ENCODE measurements at places on chromosomes 5 and 9. TPM values are rescaled to one million over a fixed set of nuclear protein-coding genes. Genes with fewer than 3 reads are reported as not detected.

GRCh38 chr5:5044247-5044840 is 95.8 kb upstream of the ADAMTS16 start:
- no peak for DNase-seq

DNA sequence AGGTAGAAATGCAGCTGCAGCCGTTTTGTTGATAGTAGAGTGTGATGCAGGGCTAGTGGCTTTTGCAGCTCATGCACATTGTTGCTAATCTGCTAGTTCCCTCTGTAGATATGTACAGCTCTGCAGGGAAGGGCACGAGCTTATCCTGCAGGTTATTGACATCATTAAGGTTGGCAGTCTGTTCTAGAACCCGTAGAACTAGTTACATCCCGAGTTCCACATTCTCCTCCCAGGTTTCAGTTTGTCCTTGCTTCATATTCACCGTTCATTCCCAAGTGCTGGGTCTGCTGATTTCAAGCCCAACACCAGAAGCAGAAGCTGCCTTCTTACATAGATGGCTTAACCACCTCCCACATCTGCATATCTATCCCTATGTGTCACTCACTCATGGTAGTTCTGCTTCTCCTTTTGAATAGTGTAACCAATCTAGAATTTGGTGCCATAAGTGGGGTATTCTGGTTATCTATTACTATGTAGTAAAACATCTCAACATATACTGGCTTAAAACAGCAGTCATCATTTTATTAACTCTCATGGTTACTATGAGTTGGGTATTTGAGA is 38.1 kb downstream of the CRHBP start:
- DNase-seq = no peak

NOL6 gene
- 17.4 TPM for total RNA-seq

DNA sequence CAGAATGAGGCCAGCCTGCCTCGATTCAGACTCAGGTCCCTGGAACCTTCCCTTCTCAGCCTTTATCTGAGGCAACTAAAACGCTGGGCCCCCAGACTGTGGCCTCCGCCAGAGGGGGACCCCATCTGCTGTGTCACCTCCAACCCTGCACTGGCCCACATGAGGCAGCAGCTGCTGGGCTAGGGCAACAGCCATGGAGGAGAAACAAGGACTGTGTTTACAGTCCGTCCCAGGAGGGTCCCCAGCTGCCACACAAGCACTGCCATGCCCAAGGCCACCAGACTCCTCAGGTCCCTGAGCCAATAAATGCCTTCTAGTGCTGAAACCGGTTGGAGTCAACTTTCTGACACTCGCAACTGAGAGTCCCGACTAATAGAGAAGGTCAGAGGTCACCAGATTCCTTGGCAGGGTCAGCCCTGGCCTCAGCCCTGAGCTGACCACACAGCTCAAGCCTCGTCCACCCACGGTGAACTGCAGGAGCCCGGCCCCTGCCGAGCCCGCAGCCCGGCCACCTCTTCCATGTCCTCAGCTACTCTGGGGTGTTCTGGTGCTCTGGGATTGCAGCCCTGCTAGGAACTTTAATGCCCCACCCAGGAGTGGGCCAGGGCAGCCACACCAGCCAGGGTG is 77.0 kb downstream of the ZNF354C start:
- no peak for DNase-seq

ERBIN gene
- 171 TPM for total RNA-seq

GAPT gene
- 0.67 TPM for total RNA-seq

DNA sequence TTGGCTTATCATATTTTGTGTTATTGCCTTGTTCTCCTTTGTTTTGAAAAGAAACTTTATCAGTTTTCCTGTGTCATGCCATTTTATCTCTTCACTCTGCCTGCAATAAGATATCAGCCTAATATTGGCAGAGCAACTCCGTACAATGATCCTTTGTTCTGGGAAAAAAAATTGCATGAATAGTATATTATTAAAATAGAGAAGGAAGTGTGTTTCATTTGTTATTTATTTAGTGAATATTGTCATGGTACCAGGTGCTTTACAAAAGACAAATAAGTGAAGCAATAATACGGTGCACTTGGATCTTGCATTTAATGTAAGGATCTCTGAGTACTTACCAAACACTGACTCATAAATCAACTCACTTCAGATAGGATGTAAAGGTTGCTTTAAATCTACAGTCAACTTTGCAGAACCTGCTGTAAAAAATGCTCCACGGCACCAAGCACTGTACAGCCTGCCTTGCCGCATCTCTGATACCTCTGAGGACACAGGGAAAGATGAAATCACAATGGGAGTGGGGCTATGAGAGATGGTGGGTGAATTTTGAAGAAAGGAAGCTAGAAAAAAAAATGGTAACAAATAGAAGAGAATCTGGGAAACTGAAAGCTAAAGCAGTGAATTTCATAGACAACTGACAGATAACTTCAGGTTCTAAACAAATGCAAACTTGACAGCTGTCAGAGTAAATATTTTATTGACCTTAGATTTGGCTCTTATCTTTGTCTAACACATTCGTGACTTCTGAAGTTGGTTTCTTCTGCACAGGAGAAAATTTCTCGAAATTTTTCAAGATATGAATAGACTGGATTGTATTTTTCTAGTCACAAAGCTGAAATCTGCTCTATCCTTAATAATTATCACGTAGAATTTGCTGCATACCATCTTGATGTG is 232.1 kb downstream of the ENC1 start:
- no peak for DNase-seq

QRFP gene
- not detected for total RNA-seq

DNA sequence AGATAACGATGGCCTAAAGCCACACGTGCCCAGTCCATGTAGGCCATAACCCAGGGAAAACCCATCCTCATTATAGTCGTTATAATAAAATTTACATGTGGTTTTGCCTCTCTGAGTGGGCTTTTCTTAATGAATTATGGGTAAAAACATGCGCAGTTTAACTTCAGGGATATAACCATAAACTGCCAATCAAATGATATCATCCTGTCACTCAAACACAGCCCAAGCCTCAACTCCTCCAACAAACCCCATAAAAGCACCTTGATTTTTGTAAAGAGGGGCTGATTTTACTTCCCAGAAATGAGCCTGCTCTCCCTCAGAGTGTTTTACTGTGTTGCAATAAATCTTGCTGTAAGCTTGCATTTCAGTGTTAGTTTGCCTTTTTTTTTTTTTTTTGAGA is 15.8 kb upstream of the SETX start:
- no peak for DNase-seq

GCNT4 gene
- 3.3 TPM for total RNA-seq

PRPF4 gene
- total RNA-seq = 11.4 TPM

- DNase-seq = no peak
Observed at GRCh38 chr5:137902408-137903133, 13.3 kb downstream of the PKD2L2 start.

DNA sequence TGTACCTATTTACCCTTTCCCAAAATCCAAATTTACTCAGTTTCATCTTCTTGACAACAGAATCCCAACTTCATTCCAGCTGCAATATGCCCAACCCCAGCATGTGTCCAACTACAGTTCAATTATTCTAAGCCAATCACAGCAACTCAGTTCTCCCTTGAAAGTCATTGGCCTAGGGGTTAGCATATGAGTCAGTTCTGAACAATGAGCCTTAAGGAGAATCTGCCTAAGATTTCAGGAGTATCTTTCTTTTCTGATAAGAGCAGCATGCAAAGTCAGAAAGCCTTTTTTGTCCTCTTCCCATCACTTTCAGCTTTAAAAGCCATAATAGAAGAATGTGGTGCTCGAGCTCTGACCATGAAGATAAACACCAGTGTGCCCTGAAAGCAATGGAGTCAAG is 44.4 kb upstream of the RASGRF2 start:
- no peak for DNase-seq

GRCh38 chr9:69168709-69169217 is 5.3 kb upstream of the TJP2 start:
- DNase-seq = peak; percentile 84

GRCh38 chr5:114305402-114306207 is 56.3 kb upstream of the KCNN2 start:
- DNase-seq = no peak

NEUROG1 gene
- not detected for total RNA-seq

DNA sequence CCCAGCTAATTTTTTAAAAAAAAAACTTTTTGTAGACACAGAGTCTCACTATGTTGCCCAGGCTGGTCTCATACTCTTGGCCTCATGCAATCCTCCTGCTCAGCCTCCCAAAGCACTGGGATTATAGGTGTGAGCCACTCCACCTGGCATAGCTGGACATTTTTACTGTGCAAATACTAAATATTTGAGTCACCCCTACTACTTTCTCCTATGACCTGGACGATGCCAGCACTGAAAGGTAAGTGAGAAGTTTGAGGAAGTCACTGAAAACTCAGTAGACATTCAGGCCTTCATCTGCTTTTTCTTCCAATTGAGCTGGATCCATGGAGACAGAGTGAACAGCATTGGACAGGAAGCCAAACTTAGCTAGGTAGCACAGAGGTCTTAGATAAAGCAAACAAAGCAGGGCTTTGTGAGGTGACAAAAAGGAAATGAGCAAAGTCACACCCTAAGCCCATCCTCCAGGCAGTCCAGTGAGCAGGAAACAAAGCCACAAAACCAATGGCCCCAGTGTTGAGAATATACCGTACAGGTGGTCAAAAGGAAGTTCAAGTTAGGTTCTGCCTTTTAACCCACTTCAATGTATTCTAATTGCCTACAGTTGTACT is 192.6 kb upstream of the RASA1 start:
- DNase-seq = no peak

DNA sequence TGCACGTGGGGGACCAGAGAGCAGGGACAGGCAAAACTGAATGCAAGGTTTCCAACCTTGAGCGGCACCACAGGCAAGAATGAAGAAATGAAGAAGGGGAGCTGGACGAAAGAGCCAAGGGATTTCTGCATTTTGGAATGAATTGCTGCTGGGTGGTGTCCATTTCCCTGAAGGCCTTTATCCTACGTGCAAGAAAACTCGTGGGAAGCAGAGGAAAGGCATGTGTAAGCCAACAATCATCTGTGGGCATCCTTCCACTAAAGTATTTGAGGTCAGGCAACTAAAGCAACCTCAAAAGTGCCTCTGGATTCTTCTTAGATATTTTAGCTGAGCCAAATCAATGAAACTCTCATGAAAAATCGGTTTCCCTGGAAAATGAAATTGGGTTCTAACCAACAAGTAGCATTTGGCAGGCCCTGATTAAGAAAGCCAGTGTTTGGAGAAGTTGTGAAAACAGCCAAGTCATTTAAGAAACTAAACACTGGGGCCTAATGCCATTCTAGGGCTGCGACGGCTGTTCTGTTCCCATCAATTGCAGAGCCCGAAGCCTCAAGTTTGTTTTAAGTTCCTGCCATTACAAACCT is 4.7 kb upstream of the TGFBI start:
- no peak for DNase-seq

- DNase-seq = peak; percentile 76
Observed at GRCh38 chr5:109485030-109485429, 75.3 kb upstream of the PJA2 start.

DNA sequence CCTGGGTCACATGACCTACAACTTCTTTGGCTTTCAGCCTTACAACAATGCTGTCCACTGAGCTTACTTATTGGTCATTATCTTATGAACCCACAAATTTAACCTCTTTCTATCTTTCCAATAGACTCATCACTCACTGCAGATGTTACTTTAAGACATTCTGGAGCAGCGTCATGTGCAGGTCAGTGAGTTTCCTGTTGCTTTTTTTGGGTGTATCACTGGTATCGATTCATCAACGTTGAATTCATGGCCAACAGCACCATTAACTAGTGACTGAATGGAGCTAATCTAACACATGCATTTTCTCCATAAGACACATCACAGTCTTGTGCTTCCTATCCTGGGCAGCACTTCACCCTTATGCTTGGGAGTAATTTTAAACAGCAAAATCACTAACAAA is 672.6 kb upstream of the CDH18 start:
- DNase-seq = no peak

TPRN gene
- total RNA-seq = 138 TPM

IFNA4 gene
- not detected for total RNA-seq

DNA sequence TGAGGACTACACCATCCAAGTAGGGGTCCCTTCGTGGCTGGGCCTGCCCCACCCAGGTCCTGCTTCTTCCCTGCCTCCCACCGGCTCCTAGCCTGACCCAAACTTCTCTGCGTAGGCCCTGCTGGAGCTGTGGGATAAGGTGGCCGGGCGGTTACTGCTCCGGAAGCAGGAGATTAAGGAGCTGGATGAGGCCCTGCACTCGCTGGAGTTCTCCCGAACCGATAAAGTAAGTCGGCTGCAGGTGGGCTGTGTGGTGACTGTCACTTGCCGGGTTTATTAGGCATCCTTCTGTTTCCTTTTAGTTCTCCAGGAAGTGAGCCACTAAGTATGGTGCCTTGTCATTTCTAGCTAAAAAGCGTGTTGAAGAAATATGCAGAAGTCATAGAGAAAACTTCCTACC is 7.0 kb downstream of the CCDC180 start:
- DNase-seq = no peak

FRMD3 gene
- total RNA-seq = 39.1 TPM

GRCh38 chr5:139747583-139748504 is 47.8 kb upstream of the PSD2 start:
- peak; percentile 68 for DNase-seq

BDP1 gene
- total RNA-seq = 25.7 TPM

CARTPT gene
- not detected for total RNA-seq

GRCh38 chr9:98935071-98935505 is 8.6 kb upstream of the COL15A1 start:
- DNase-seq = no peak

DNA sequence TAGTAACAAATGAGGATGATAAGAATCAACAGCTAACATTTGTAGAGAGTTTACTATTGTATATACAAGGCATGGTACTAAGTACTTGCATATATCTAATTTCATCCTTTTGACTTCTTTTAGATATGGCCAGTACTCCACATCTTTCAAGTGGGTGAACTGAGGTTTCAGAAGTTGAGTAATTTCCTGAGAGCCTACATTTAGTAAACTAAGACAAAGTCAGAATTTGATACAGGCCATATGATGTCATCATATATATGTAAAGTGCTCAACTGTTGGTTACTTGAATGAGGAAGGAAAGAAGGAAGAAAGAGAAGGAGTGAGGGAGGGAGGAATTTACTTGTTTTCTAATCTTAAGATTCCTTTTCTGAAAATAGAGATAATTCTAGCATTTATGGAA is 52.8 kb downstream of the GRIA1 start:
- no peak for DNase-seq

DNA sequence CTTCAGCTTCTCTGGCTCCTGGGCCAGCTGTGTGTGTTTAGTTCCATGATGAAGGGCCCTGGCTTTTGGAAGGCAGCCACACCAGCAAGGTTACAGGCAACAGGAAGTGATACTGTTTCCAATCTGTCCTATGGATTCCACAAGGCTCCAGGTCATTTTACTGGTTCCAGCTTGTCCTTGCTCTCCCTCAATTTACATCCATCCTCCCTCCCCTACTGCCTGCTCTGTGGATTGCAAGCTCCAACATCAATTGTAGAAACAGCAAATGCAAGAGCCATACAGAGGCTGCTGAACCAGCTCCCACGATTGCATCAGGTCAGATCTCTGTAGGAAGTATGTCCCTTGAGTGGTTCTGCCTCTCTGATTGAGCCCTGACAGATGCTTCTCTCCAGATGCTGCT is 409.8 kb downstream of the NTRK2 start:
- DNase-seq = no peak

PCDHB2 gene
- total RNA-seq = 0.47 TPM

- DNase-seq = no peak
Observed at GRCh38 chr5:12669326-12669725, 765.1 kb upstream of the CTNND2 start.

All from Peyer's patch (tissue), 4 donors.